ENCODE measurements at places on chromosomes 13 and 19. TPM values are rescaled to one million over a fixed set of nuclear protein-coding genes. Genes with fewer than 3 reads are reported as not detected.
A peak's percentile ranks its signal among the peaks of the same experiment; 100 is the strongest.

ZNF471 gene
- not detected for total RNA-seq

OR10H1 gene
- total RNA-seq, result not detected

GGN gene
- total RNA-seq, result 2.2 TPM

CPAMD8 gene
- total RNA-seq, result 17.0 TPM

MBD3L3 gene
- total RNA-seq, result not detected

DNA sequence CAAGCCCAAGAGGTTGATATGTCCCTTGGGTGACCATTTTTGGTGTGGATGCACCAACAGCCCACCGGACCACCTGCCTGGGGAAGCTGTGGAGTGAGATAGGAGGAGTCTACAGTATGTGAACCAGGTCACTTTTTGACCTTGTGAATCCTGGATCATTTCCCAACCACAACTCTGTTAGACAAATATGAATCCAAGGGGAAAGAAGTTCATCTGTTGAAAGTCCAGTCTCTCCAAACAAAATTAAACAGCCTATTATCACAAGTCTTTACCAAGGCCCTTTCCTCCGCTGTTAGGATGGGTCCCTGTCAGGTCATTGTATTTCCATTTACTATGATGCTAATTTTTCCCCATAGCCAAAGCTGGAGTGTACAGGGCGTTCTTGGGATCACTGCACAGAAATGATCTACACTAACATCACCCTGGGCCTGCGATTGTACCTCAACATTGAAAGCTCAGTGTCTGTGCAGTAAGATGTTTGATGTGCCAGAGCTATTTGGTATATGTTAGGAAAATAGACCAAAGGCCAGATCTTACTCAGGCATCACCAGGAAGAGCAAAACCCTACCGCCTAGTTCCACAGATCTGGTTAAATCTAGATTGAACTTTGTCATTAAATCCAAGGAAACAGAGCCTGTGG is 117.1 kb downstream of the STARD13 start:
- no peak overlapping the region for H3K4me3 ChIP-seq
- no peaks in the 10 kb centered on the region for H3K27me3 ChIP-seq
- H3K4me1 ChIP-seq, result peaks cover 29% of the 10 kb centered on the region
- DNase-seq, result no peak
- peaks cover 28% of the 10 kb centered on the region for H3K36me3 ChIP-seq
- H3K27ac ChIP-seq, result no peak overlapping the region

- no peaks in the 10 kb centered on the region for H3K4me1 ChIP-seq
- H3K27ac ChIP-seq, result no peak overlapping the region
- DNase-seq, result no peak
- no peaks in the 10 kb centered on the region for H3K27me3 ChIP-seq
Measured at GRCh38 chr19:45294291-45295029, 28.2 kb downstream of the CKM start.

DNA sequence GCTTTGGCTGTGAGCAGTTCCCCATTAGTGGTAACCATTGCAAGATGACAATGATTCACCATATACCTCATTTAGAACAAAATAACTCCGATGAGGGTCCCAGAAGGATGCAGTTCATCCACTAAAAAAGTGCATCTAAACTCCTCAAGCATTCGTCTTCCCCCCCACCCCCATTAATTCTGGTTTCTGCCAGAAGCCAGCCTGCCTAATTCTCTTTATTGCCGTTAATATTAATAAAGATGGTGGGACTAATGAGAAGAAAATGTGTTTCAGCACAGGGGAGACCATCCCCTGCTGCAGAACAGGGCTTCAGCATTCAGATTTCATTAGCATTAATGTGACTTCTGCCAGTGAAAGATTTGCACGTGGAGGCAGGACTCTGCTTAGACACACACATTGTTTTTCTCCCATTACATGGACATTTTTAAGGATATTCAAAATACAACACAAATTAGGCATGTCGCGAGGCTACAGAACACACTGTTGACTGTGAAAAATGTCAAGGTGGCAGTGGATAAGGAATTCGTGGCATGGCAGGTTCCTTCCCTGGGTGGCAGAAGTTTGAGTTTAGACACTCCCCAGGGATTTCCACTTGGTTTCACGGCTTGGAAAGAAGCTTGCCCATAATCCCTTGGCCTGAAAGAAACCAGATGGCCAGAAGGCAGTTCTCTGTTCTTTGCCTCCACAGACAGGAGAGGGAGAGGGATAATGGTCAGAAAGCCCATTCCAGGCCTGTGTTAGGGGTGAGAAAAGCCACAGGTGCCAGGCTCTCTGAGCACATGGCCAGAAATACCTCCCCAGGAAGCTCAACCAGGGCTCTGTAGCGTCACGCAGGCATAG is 236.5 kb downstream of the FOXO1 start:
- no peaks in the 10 kb centered on the region for H3K36me3 ChIP-seq
- H3K27ac ChIP-seq, result no peak overlapping the region
- no peaks in the 10 kb centered on the region for H3K27me3 ChIP-seq
- peaks cover 29% of the 10 kb centered on the region for H3K4me1 ChIP-seq

- no peak overlapping the region for H3K4me3 ChIP-seq
- H3K4me1 ChIP-seq, result peaks cover 6% of the 10 kb centered on the region
- H3K36me3 ChIP-seq, result peaks cover 9% of the 10 kb centered on the region
- no peaks in the 10 kb centered on the region for H3K27me3 ChIP-seq
Measured at GRCh38 chr19:15181394-15181793, 19.4 kb downstream of the NOTCH3 start.

DNA sequence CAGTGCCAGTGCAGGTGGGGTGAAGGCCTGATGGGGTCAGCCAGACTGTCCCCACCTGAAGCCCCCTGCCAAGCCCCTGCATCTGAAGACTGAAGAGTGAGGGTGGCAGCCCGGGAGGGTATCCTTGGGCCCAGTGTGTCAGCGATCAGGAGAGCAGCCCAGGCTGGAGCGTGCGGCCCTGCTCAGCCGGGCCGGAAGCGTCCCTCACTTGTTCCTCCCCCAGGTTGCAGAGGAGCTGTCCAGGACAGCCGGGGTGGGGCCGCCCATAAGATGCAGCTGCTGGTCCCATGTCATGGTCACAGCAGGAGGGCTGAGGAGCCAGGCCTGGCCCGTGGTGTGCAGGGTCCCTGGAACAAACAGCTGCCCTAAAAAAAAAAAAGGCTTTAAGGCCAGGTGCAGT is 55.4 kb downstream of the KDM4B start:
- peaks cover 4% of the 10 kb centered on the region for H3K4me1 ChIP-seq
- H3K4me3 ChIP-seq, result no peak overlapping the region
- no peak overlapping the region for H3K27ac ChIP-seq
- no peak for DNase-seq

- no peak for DNase-seq
- no peak overlapping the region for H3K4me3 ChIP-seq
- peaks cover 28% of the 10 kb centered on the region for H3K4me1 ChIP-seq
- no peaks in the 10 kb centered on the region for H3K36me3 ChIP-seq
- H3K27me3 ChIP-seq, result no peaks in the 10 kb centered on the region
Measured at GRCh38 chr13:110250258-110250891, 56.6 kb downstream of the COL4A1 start.

DNA sequence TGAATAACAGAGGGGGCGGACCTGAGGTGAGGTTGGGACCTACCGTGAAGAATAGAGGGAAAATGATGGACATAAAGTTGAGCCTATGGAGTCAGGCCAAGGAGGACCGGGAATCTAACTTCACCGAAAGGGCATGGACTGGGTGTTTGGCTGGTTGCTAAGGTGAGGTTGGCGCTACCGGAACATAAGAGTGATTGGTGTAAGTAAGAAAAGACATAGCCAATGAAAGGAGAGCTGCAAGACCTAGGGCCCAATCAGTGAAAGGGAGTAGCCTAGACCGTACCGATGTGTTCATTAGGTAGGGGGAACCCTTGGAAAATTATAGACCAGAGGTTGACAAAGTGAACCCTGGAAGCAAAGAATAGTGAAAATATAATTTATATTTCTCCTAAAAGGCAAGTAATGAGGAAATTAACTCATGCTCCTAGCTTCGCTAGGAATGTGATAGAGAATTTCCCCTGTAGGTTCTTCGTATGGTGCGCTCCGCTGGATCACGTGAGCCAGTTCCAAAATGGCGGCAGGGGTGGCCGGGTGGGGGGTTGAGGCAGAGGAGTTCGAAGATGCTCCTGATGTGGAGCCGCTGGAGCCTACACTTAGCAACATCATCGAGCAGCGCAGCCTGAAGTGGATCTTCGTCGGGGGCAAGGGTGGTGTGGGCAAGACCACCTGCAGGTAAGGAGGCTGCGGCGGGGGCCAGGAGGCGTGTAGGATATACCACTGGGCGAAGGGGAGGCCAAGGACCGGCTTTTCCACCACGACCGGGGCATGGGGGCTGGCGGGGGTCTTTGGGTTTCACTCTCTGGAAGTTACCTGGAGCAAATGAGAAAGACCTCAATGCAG is at the start of gene GET3:
Gene GET3, plus strand, starts transcription at position 503 of the 840 bp plus-strand sequence. Its CDS starts 9 bp downstream, at position 512.
- peaks cover 37% of the 10 kb centered on the region for H3K4me1 ChIP-seq
- peak; percentile 71 for DNase-seq
- H3K27ac ChIP-seq, result peak within 1 kb of the TSS; percentile 99

GRCh38 chr13:46172531-46172991 is 9.4 kb downstream of the LCP1 start:
- no peak for DNase-seq
- H3K27me3 ChIP-seq, result no peaks in the 10 kb centered on the region
- no peak overlapping the region for H3K4me3 ChIP-seq
- H3K4me1 ChIP-seq, result peaks cover 77% of the 10 kb centered on the region
- no peaks in the 10 kb centered on the region for H3K36me3 ChIP-seq

DNA sequence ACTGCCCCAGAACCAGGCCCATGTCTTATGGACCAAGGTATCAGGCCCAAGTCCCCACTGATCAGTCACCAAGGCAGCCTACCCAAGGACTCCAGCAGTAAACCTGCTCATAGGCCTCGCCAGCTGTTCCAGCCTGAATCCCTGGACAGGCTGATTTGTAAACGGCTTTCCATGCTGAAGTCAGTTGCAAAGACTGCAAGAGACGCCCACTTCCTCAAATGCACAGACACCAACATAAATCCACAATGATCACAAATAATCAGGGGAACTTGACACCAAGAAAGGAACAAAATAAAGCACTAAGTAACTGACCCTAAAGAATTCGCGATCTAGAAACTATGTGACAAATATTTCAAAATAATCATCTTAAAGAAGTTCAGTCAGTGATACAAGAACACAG is 75.2 kb downstream of the RXFP2 start:
- H3K4me3 ChIP-seq, result no peak overlapping the region
- peaks cover 9% of the 10 kb centered on the region for H3K36me3 ChIP-seq
- no peak for DNase-seq
- no peaks in the 10 kb centered on the region for H3K4me1 ChIP-seq
- no peaks in the 10 kb centered on the region for H3K27me3 ChIP-seq

DNA sequence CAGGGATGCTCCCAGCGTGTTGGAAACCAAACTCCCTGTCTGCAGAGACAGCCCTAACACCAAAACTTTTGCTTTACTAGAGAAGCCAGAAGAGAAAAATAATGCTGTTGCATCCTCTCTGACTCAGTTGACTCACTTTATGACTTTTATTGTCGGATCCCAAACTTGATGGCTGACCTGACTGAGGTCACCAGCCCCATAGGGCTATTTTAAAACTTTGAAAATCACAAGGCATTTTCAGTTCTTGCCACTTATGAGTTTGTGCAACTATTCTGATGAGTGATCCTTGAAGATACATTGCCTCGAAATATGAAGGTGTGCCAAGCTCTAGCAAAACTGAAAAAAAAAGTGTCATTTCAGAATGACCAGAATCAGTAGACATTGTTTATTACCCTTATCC is 320.2 kb downstream of the DLEU7 start:
- no peaks in the 10 kb centered on the region for H3K27me3 ChIP-seq
- H3K27ac ChIP-seq, result no peak overlapping the region
- H3K4me1 ChIP-seq, result peaks cover 16% of the 10 kb centered on the region
- H3K36me3 ChIP-seq, result no peaks in the 10 kb centered on the region

Data from neural crest cell (in vitro differentiated cells).